ENCODE measurements at places on chromosomes 16 and 17.

DNA sequence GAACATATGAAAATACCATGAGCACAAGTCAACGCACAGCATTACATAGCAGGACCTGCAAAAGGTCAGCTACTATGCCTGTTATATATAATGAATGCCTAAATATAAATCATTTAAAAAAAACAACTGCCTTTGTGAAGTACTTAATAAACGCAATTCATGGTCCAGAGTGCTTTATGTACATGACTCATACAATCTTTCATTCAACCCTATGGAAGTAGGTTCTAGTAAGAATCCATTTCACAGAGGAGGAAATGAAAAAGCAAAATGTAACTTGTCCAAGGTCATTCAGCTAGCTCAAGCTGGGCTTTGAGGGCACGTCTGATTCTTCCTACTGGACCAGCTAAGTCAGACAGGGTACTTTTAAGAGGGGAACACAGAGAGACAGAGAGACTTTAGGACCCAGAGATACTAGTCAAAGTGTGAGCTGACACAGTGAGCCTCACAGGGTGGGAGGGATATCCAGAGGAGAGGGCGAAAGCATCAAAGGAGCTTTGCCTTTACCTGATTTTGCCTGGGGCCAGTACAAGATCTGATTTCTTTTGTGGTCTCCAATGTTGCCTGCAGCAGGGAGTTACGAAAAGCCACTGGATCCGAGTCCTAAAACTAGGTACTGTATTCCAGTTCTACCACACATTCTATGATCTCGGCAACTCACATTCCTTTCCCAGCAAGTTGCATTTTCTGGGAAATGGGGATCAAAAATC, 83.4 kb upstream of the ZFHX3 start:
- DNase-seq = no peak

GRCh38 chr17:55482591-55483389, 28.5 kb downstream of the SMIM36 start:
- no peak for DNase-seq

DNA sequence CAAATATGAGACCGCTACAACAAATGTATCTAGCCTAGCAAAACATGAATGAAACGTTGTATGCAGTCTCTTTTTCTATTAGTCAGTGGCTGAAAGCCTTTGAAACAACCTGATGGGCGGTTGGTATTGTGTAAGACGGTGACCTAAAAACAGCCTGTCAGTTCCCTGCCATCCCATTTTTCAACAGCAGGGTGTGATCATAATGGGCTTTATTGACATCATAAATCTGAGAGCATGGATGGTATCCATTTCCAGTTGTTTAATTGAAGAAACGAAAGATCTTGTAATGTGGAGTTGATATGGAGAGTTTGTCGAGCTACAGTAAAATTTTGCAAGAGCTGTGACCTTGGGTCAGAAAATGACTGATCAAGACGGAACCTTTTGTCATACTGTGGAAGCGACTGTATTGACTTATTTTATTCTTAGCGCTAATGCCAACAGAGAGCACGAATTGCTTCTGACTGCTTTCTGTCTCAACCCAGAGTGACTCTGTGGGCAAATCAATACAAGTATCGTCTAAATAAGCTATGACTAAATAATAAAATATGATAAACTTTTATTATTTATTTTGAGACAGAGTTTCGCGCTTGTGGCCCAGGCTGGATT, 12.3 kb upstream of the MEIOB start:
- peak; percentile 69 for DNase-seq

DNA sequence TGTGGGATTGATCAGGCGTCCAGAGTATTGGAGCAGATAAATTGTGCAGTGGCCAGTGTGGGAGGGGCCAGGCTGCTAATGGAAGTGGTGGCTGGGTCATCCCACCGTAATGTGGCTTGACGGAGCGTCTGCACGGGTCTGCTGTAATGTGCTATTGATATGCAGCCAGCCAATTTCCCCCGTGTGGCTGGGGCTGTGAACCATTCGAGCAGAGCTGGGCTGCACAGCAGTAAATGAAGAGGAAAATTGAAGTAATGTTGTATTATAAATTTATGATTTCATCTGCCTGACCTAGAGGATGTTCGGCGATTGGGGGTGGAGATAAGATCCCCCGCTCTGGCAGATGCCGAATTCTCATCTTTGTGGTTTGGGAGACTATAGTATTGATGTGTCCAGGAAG, 121.5 kb downstream of the CCDC182 start:
- no peak for DNase-seq

- DNase-seq = no peak
These were observed 24.4 kb upstream of the CRYM start for GRCh38 chr16:21302454-21302853.

- DNase-seq = no peak
These were observed 11.9 kb upstream of the SP6 start for GRCh38 chr17:47862621-47863440.

GRCh38 chr16:11310634-11310977, 29.5 kb upstream of the PRM1 start:
- DNase-seq = no peak

DNA sequence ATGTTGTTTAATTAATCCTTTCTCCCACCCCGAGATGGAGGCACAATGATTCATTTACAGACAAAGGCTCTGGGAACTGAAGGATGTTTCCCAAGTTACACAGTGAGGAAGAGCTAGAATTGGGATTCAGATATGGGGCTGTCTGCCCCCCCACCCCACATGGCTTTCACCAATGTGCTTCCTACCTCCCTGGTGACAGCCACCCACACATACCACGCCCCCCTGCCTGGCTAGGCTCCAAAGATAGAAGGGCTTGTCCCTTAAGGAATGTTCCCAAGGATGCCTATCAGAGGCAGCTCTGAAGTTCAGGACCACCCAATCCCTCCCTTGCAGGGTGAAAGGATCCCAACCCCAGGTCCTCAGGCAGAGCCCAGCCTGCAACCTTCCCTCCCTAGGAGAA, 32.9 kb downstream of the CFAP20 start:
- DNase-seq = no peak

DNA sequence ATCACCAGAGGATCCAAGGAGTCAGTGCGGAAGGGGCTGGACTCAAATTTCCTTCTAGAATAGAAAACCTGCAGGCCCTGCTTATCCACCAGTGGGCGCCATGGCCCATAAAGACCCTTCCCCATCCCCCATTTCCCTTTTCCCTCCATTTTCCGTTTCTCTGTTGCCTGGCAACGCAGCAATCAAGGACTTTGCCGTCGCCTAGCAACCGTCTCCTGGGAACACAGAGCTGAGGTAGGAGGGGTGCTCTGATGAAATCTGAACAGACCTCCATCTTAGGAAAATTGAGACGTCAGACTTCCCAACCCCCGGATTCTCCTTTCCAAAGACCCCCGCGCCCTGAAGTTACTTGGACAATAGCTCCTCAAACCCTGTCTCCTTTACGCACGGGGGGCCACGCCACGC, 5.7 kb downstream of the DLG4 start:
- peak; percentile 27 for DNase-seq

GRCh38 chr17:4485676-4486646, 12.7 kb upstream of the SPNS2 start:
- no peak for DNase-seq

DNA sequence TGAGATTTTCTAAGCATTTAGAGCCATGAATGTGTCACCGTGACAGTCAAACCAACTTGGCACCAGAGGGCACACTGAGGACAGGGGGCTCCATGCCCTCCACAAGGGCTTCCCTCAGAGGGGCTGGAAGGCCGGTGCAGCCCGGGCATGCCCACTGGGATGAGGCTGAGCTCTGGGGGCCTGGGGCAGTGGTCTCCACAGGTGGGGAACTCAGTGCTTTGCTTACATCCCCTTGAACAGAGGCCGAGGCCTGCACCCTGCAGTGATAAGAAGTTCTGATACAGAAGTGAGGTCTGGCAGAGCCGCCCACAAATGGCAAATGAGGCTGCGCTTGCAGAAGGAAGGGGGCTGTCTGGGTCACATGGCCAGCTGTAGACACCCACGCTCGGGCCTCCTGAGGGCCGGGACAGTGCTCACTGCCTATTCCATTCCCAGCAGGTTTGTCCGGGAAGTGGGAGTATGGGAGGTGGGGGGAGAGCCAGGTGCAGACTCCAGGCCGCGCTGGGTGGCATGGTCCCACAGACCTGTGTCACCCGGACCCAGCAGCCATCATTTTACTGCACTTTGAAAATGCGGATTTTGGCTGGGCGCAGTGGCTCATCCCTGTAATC, 116.8 kb upstream of the CREBBP start:
- DNase-seq = no peak

DNA sequence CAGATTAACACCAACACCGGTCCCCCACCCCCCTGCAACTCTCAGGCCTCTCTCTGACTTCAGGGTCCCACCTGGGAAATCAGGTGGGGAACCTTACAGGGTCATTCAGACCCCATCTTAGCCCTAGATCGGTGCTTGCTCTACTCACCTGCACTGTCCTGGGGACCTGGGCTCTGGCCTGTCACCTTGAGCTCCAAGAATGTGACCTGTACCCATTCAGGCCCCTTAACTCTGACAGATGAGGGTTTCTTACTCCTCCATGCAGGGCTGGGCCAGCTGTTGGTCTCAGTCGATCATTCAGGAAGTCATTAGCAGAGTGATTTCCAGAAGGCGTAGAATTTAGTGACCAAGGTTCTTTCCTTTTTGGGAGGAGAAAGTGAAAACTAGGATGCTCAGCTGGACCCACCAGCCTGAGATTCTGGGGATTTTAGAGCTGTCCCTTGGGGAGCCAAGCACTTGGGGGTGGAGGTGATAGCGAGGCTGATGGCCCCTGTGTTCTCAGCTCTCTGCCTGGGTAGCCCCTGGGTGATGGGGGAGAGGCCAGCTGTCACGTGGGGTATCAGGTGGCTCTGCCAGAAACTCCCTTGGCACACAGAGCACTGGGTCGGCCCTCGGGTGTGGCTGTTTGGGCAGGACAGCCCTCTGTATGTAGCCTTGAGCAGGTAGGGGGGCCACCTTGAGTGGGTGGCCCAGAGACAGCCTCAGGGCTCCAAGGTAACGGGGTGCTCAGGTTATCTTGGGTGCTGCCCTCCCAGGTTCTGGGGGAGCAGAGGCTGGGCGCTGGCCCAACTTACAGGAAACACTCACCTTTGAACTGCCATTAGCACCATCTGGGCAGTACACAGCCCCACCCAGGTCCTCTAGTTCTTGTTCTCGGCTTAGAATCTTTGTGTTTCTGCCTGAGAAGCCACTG, 724 bp downstream of the MVP start:
- no peak for DNase-seq

- DNase-seq = no peak
These were observed 26.6 kb upstream of the SLC13A2 start for GRCh38 chr17:28446716-28447395.

- no peak for DNase-seq
These were observed 62.3 kb upstream of the PHOSPHO1 start for GRCh38 chr17:49292901-49293300.

DNA sequence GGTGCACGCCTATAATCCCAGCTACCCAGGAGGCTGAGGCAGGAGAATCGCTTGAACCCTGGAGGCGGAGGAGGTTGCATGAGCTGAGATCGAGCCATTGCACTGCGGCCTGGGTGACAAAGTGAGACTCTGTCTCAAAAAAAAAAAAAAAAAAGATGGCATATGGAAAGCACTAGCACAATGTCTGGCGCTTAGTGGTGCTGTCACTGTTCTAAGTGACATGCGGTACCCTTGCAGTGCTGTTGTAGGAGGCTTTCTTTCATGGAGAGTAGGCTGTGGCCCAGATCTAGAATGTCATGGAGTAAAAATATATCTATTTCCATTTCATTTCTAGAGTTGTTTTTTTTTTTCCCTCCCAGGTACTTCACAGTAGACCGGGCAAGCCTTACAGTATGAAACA, 14.6 kb upstream of the METTL9 start:
- no peak for DNase-seq

GRCh38 chr17:8963647-8964258, 1.8 kb downstream of the PIK3R5 start:
- no peak for DNase-seq

GRCh38 chr17:66560691-66561090, 258.3 kb downstream of the PRKCA start:
- no peak for DNase-seq

DNA sequence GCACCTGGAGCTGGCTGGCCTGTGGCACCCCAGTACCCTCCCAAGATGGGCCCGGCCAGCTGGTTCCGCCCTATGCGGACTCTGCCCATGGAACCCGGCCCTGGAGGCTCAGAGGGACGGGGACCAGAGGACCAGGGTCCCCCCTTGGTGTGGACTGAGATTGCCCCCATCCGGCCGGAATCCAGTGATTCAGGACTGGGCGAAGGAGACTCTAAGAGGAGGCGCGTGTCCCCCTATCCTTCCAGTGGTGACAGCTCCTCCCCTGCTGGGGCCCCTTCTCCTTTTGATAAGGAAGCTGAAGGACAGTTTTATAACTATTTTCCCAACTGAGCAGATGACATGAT, 12.0 kb downstream of the TBX21 start:
- no peak for DNase-seq

DNA sequence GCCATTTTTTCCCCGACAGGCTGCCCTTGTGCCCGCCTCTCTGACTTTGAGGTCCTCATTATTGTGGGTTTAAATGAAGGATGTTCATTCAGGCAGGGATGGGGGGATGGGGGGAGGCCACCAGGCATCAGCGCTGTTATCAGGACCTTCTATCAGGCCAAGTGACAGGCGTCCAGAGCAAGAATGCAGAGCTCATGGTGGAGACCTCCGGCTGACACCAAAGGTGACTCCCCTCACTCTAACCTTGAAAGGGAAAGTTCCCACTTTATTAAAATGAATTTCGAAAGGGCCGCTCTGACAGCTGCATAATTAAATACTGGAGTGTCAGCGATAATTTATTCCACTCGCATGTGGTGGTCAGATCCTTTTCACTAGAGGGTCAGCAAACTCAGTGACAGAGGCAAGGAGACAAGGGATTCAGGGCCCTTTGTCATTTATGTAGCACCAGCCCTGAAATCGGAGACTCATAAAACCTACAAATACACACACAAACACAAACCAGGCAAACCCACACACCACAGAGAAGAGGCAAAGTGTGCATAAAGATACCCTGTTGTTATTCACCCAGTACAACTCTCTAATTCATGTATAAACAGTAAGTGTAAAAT, 436.0 kb downstream of the MAF start:
- DNase-seq = no peak

GRCh38 chr17:12743046-12743445, 46.3 kb upstream of the ARHGAP44 start:
- no peak for DNase-seq

DNA sequence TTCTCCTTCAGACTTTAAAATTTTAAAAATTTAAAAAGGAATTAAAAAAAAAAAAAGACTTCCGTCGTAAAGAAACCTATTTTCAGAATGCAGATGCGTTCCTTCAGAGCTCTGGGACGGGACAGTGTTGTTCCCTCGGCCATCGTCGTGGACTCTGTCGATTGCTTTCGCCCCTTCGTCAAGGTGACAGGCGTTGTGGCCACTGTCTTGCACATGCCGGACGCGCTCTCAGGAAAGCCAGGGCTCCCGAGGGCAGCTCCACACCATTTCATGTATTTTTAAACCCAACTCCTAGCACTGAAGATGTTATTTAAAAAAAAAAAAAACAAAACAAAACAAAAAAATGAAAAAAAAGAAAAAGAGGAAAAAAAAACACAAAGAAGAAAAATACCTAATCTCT, 22.3 kb downstream of the TMC6 start:
- DNase-seq = no peak

DNA sequence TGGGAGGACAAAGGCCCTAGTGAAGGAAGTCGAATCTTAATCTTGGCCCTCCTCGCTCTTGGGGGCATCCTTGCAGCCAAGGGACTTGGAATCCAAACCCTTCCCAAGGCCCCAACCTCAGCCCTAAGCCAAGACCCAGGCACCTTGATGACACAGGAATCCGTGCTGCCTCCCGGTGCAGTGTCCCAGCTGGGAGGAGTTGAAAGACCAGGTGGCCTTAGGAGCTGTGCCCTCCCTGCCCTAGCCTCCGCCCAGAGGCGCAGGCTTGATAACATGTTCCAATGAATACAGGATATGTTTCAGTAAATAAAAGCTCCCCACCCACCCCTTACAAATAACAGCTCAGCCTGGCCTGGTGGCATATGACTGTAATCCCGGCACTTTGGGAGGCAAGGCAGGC, at the start of gene CHST5:
Gene CHST5 (minus strand): TSS at position 208 of the 400 bp plus-strand sequence. CDS start 5,724 bp downstream, outside the sequence.
- DNase-seq = no peak
